ENCODE measurements at places on chromosomes 2 and 18. TPM values are rescaled to one million over a fixed set of nuclear protein-coding genes. Genes with fewer than 3 reads are reported as not detected.

- DNase-seq, result peak; percentile 13
These were observed 31.0 kb downstream of the INO80D start for GRCh38 chr2:206054952-206055351.

- no peak for DNase-seq
These were observed 52.6 kb downstream of the BCL11A start for GRCh38 chr2:60500861-60501260.

GRCh38 chr2:6999211-6999877 is 82.1 kb downstream of the RNF144A start:
- no peak for DNase-seq

DNA sequence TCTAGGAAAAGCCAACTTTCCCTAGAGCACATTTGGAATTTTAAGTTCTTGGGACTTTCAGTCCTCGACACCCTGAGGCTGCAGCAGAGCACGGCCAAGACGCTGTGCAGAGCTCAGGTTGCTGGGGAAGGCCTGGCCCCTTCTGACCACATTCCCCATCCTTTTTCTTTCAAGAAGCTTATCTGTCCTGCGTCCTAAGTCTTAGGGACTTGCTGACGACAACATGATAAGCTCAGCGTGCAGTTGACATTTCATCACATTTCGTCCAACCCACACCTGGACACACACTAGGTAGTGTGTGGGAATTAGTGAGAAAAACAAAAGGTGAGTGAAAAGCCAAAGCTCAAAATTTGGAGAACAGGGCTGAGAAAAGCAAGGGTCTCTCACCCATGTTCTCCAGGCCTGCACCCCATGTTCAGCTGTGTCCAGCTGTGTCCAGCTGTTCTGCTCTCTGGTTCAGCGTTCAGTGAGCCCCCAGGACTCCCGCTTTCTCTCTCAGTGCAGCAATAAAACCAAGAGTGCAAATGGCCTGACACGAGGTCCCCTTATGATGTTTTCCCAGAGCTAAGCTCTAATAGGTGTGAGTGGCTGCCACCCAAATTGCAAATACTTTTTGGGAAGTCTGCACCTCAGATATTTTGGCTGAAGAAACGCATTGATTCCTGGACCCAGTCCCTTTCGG is 101.9 kb downstream of the RGPD3 start:
- DNase-seq, result no peak

DNA sequence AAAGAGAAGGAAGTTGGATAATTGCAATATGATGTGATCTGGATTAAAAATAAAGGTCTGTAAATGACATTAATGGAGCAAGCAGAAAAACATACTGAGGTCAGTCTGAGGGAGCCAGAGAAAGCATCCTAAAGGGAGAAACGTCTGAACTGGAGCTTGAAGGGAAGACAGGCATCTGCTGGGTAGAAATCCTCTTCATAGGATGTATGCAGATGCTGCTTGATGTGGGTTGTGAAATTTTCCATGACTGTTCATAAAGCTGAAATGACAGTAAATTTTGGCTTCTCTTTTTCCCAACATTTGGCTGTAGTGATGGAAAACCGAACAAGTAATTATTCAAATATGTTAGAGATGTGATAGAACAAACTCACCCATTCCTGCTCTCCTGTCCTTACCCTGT is 287.6 kb downstream of the CAMKMT start:
- DNase-seq, result no peak

- no peak for DNase-seq
These were observed 131.2 kb upstream of the CYP1B1 start for GRCh38 chr2:38207168-38207567.

GRCh38 chr2:197628043-197628500 is 47.3 kb downstream of the RFTN2 start:
- DNase-seq, result peak; percentile 69

DNA sequence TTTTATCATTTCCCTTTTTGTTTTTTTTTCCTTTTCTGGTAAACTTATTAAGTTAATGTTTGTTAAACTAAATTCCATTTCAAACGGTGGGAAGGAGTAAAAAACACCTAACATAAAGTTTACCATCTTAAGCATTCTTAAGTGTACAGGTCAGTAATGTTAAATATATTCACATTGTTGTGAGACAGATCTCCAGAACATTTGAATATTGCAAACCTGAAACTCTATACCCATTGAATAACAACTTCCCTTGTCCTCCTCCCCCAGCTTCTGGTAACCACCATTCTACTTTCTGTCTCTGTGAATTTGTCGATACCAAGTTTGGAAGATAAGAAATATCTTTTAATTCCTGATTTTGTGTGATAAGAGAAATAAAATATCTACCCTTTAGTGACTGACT is 12.0 kb upstream of the NAT8 start:
- no peak for DNase-seq

- DNase-seq, result peak; percentile 45
These were observed 9.4 kb downstream of the KHK start for GRCh38 chr2:27095745-27096651.

- DNase-seq, result no peak
These were observed 401.6 kb downstream of the GPD2 start for GRCh38 chr2:156837635-156838370.

DNA sequence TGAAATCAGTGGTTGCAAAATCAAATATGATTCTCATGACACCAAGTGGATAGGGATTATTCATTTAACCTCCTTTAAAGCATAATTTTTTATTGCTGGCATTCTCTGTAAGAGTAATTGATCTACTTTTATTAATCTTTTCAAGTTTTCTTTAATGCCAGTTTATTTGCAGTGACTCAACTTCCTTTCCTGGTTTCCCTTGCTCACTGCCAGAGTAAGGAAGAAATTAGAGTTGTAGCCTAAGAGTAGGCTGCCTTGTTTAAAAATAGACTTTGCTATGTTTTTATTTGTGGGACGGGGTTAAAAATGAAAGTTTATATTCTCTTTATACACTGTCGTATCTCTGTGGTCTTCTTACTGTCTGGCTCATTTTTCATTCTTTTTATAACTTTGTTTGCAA is 148.6 kb downstream of the WDR7 start:
- peak; percentile 51 for DNase-seq

- DNase-seq, result no peak
These were observed 17.3 kb upstream of the FHL2 start for GRCh38 chr2:105416156-105416555.

GRCh38 chr2:15195813-15196212 is 365.3 kb downstream of the NBAS start:
- DNase-seq, result no peak

DNA sequence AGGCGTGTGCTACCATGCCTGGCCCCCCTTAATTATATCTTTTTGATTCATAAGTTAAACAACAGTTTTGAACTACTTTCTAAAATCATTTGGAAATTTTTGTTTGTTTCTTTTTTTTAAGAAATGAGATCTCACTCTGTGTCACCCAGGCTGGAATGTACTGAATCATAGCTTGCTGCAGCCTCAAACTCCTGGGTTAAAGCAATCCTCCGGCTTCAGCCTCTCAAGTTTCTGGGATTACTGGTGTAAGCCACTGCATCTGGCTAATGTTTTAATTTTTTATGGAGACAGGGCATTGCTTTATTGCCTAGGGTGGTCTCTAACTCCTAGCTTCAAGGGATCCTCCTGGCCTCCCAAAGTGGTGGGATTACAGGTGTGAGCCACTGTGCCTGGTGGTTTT is 71.5 kb downstream of the BABAM2 start:
- DNase-seq, result no peak

- no peak for DNase-seq
These were observed 105.1 kb downstream of the RDH14 start for GRCh38 chr2:18455236-18455862.

DNA sequence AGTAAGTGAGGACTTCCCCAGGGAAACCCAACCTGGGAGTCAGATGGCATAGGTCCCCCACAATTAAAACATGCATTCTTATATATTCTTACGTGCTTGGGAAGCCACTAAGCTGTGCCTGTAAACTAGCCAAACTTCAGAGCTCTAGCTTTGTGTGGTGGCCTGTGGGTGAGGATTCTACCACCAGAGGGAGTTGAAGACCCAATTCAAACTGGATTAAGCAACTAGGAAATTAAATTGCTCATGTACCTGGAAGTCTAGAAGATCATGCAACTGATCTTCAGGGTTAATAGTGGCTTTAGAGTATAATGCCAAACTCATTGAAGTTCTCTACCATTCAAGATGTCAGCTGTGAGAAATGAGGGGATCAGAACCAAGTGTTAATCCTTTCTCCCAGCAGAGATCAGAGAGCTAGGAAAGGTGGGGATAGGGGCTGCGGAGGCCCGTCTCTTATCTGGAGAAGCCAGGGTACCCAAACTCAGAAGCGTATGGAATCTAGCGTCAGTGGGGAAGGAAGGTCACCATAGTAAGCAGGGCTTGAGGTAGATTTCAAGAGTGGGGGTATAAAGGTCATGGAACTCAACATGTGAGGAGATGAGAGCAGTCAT is 53.2 kb upstream of the CCDC85A start:
- DNase-seq, result peak; percentile 63

DNA sequence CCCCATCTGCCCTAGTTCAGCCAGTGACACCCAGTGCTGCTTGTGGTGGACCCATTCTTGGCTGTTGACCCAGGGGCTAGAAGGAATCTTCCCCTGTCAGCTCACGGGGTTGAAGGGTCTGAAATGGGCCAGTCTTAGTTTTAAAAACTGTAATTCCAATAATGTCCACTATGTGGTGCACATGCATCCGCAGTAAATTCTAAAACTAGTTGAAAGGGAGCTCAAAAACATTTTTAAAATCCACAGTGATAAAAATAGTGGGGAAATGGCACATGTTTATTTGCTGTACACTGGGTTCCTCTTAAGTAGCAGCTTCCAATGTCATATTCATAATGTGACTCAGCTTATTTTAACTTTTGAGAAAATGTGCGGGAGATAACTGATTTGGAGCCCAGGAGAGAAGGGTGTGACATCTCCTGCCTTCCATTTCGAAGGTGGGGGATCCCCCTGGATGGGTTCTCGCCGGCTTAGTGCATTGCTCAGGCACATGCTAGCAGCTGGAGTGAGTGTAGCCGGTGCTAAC is 32.8 kb downstream of the GRHL1 start:
- peak; percentile 60 for DNase-seq

GRCh38 chr2:208268156-208268952 is 2.3 kb downstream of the PIKFYVE start:
- no peak for DNase-seq

DNA sequence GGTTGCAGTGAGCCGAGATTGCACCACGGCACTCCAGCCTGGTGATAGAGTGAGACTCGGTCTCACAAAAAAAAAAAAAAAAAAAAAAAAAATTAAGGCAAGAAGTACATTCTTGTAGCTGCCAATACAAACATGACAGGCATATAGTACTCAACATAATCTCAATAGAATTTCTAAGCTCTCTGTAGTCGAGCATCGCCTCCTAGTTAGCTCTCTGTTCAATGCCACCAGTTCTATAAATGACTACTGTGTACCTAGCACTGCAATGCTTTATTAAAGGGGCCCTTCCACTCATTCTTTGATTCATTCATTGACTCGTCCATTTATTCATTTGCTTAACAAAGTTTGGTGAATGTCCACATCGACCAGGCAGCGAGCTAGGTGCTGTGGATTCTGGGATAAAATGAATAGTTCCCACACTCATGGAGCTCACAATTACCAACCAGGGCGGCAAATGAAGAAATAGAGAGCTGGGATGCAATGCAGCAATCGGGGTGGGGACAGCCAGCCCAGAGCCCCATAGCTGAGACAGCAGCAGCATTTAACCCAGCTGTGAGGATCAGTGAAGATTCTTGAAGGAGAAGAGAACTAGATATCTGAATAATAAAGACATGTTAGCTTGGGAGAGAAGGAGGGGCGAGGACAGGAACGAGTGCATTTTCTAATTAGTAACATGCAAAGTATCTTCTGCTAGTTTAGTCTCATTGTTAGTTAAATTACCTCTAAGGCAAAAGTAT is 349.8 kb downstream of the LPIN1 start:
- no peak for DNase-seq

- no peak for DNase-seq
These were observed 776 bp downstream of the EMILIN2 start for GRCh38 chr18:2847317-2848246.

ITGB1BP1 gene
- 32.5 TPM for total RNA-seq

RPS27A gene
- total RNA-seq, result 550 TPM

SERPINB4 gene
- total RNA-seq, result 0.13 TPM

MYCN gene
- 3.2 TPM for total RNA-seq

KLHL29 gene
- 2.2 TPM for total RNA-seq

GAL3ST2 gene
- total RNA-seq, result not detected

EXOC6B gene
- 12.1 TPM for total RNA-seq

NEU4 gene
- 0.13 TPM for total RNA-seq

ST8SIA5 gene
- total RNA-seq, result under 0.01 TPM

GPR35 gene
- total RNA-seq, result 0.13 TPM

CDH19 gene
- under 0.01 TPM for total RNA-seq

IL1RL1 gene
- 0.13 TPM for total RNA-seq

LIPG gene
- total RNA-seq, result 1.3 TPM

CCDC74A gene
- 2.2 TPM for total RNA-seq

LYG2 gene
- not detected for total RNA-seq

LYPD1 gene
- total RNA-seq, result 0.13 TPM

CXCR4 gene
- total RNA-seq, result 26.8 TPM

PLB1 gene
- 0.26 TPM for total RNA-seq
